ENCODE measurements at places on chromosomes 5 and 9.
A peak's percentile ranks its signal among the peaks of the same experiment; 100 is the strongest.

GRCh38 chr9:69122549-69123141, 51.4 kb upstream of the TJP2 start:
- no peak for DNase-seq

DNA sequence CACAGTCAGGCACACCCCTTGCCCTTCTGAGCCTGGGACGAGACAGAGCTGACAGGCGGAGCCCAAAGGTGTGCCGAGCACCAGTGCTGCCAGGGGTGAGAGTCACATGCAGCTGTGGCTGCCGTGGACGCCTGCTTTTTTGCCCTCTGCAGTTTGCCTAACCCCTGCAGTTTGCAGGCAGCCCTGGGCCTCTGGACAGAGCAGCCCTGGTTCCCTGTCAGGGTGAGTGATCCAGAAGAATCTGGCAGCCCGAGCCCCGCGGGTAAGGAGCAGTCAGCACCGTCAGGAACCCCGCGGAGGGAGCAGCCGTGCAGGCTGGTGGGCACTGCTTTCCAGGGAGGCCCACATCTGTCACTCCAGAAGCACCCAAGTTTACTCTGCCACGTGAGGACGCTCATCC, 30.3 kb downstream of the CEP72 start:
- DNase-seq, result no peak

- no peak for DNase-seq
Measured at GRCh38 chr9:19424176-19424779, 15.5 kb downstream of the ACER2 start.

DNA sequence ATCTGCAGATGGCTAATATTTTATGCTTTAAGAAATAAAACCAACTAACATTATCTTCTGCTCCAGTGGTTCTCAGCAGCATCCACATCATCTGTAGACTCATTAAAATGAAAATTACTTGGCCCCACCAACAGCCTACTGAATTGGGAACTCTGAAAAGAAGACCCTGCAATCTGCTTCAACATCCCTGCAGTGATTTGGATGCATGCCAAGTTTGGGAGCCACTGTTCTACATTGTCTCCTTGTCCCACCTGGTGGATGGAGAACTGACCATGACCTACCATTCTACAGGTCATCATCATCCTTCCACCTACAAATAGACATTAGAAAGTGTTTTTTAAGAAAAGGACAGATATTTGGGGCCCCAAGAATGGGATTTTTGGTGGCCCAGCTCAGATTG, 71.1 kb downstream of the ACER2 start:
- no peak for DNase-seq

DNA sequence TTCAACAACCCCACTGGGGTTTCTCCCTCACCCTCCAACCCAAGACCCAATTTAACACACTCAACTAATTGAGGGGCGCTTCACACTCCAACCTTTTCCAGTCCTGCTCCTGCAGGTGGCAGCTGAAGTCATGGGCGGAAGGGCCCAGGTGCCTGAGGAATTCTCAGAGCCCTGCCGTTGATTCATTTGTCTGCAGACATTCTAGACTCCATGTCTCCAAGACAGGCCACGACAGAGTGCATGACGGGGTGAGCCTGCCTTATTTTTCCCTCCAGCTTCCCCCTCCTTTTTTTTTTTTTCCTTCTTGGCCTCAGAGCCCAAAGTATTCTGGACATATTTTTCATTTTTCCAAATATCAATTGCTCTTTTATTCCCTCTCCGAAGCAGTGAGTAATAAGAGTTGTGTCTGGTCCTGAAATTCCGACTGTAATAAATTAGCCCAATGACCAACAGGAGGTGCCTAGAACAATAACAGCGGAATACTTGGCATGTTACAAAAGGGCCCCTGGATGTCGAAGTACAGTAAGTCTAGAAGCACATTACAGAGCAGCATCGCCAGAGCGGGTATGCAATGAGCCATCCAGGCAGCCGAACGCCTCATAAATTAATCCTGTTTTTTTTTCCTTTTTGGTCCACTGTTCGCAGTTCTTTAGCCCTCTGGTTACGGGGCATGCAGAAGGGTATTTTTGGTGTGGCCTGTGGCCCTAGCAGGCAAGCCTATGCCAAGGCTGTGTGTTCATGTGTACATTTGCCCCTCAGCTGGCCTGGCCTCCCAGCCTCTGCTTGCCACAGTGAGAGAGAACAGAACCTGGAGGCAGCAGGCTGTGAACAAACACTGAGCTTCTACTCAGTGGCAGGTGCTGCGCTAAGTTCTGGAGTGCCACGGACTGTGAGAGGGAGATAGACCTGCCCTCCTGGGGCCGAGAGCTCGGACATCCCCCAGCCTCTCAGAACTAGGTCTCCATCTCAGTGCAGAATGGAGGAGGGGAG, 8.6 kb upstream of the SMIM23 start:
- DNase-seq, result no peak

DNA sequence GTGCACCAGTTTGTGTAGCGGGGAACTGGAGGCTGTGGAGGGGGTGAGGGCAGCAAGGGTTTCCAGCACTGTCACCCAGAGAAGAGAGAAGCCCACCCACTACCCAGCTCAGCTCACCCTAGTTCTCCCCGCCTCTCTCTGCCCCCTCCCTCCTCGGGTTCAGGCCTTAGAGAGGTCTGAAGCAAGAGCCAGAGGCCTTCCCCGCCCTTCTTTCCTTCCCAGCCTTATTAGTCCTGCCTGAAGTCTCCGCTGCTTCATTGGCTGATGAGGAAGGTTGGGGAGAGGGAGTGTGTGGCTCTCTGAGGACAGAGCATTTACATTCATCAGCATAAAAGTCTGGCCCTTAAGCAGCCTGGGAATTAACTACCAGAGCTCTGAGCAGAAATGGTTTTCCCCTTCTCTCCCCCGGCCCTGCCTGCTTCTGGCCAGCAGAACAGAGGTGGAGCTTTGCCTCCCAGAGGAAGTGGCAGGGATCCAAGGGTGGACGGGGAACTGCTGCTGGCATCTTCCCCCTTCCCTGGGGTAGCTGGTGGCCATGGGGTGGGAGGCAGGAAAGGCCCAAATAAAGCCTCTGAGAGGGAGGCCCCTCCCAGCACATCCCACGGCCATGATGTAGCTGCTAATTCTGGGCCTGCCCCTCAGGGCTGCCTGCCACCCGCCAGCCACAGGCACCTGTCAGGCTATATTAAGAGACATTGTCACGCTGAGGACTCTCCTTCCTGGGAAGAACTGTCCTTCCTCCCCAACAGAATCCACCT, 4.1 kb downstream of the DNAJB5 start:
- DNase-seq, result peak; percentile 35

DNA sequence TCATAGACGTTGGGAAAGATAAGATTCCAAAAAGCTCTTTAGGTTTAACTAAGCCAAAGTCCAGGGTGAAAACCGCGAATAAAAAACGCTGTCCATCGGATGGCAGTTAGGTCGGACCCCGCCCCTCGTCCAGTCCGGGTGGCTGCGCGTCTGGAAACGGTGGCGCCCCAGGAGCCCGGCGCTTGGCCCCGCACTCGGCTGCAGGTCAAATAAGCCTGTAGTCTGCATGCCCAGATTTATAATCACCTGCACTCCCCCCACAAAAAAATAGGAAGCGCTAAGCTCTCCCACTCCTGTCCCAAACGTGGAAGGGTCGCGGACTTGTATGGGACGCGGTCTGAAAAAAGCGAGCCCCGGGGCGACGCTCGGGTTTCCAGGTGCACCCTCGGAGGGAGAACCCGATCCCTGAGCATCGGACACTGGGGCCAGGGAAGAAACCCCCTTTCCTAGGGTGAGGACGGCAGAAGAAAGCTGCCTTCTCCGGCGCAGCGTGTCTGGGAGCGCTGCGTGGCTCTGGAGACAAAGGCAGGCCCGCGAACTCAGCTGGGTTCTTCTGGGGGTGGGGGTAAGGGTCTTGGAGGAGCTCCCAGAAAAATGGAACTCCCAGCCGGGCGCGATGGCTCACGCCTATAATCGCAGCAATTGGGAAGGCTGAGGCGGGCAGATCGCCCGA, 923 bp upstream of the ZBTB5 start:
- no peak for DNase-seq

DNA sequence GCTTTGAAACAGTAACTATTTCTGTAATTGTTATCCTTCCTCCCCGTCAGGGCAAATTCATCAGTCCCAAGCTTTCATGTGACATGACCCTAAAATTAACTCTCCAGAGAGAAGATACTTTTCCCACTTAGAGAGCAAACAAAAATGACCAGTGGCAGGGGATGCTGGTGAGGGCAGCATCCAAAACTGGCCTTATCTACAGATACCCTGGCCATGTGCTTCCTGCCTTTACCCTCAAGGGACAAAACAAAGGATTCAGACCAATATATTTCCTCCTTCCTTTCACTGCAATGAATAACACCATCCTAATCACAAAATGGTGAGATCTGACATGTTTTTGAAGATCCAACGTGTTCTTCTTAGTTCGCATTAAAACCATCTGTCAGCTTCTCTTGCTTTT, 267.2 kb downstream of the MAN2A1 start:
- DNase-seq, result no peak

GRCh38 chr9:126435626-126436025, 109.0 kb downstream of the MVB12B start:
- no peak for DNase-seq

DNA sequence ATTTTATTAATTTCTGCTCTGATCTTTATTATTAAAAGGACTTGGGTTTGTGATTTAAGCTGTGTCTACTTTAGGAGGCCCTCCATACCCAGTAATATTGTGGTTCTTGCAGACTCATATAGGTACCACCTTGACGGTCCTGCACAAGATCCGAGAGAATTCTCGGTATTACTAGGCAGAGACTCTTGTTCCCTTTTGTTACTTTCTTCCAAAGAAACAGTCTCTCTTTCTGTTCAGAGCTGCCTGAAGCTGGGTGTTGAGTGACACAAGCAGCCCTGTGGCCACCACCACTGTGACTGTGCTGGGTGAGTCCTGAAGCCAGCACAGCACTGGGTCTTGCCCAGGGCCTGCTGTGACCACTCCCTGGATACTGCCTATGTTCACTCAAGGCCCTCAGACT, 666.6 kb downstream of the SEMA5A start:
- no peak for DNase-seq

DNA sequence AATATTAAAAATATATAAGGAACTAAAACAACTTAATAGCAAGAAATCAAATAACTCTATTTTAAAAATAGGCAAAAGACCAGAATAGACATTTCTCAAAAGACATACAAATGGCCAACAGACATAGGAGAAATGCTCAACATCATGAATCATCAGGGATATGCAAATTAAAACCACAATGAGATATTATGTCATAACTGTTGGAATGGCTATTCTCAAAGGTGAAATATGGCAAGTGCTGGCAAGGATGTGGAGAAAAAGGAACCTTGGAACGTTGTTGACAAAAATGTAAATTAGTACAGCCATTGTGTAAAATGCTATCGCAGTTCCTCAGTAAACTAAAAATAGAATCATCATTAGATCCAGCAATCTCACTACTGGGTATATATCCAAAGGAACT, 468.5 kb downstream of the NFIB start:
- no peak for DNase-seq

DNA sequence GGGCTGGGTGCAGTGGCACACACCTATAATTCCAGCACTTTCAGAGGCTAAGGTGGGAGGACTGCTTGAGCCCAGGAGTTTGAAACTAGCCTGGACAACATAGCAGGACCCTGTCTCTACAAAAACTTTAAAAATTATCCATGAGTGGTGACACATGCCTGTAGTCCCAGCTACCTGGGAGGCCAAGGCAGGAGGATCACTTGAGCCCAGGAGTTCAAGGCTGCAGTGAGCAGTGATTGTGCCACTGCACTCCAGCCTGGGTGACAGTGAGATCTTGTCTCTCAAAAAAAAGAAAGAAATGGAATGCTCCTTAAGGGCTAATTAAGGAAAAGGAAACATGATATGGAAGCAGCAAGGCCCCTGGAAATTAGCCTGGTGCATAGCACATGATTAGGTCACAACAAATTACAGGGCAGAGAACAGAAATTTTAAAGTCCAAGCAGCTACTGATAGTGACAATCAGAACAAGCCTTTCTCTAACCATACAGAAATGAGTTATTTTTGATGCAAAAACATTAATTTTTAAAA, 19.5 kb downstream of the ANKH start:
- DNase-seq, result no peak

DNA sequence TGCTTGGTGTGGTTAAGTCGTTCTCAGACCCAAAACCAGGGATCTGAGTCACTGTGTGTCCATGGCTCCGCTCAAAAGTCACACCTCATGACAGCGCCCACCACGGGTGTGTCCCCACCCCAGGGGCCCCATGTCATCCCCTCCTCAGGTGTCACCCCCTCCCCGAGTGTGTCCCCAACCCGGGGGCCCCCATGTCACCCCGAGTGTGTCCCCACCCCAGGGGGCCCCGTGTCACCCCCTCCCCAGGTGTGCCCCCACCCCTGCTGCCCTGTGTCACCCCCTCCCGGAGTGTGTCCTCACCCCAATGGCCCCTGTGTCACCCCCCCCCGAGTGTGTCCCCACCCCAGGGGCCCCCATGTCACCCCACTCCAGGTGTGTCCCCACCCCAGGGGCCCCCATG, 5.1 kb downstream of the LRRC14B start:
- DNase-seq, result no peak
